Sigmoid colon (tissue), 7 donors: ENCODE measurements at places on chromosomes 3 and 15. TPM values are rescaled to one million over a fixed set of nuclear protein-coding genes. Genes with fewer than 3 reads are reported as not detected.
A peak's percentile ranks its signal among the peaks of the same experiment; 100 is the strongest.

Gene XRN1
- 38.8 TPM for total RNA-seq

Gene INAFM2
- total RNA-seq, result 63.1 TPM

Gene TMEM207
- total RNA-seq, result not detected

Gene NOX5
- total RNA-seq, result 0.36 TPM

Gene CASR
- total RNA-seq, result 0.14 TPM

Gene C3orf20
- not detected for total RNA-seq

Gene ROBO1
- total RNA-seq, result 40.5 TPM

DNA sequence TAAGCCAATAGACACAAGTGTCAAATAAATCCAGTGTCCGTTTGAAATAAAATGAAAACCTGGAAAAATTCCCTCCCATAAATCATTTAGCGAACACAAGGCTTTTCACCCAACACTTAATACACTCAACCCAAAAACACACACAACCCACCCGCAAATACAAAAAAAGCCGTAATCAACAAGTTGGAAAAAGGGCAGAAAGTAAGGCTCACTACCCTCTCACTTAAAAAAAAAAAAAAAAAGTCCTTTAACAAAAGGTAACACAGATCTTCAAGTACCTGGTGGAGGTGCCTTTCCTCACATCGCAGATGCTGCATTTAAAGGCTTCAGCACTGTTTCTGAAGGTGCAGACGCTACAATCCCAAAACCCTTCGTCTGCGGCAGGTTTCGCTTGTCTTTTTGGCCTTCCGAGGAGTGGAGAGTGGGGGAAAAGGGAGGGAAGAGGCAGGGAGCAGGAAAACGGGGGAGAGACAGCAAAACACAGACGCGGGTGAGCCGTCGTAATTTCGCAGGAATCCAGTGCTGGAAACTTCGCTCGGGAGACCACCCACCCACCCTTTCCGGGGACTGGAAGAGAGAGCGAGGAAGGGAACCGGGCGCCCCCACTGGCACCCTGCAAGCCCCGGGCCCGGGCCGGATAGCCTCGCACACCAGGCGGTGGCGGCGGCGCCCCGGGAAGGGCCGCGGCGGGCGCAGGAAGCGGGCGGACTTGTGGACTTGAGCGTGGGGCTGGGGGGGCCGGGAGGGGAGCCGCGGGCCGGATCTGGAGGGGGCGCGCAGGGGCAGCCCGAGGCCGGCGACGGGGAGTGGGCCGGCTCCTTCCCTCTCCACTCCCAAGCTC is 401.8 kb downstream of the SHQ1 start:
- DNase-seq, result no peak

DNA sequence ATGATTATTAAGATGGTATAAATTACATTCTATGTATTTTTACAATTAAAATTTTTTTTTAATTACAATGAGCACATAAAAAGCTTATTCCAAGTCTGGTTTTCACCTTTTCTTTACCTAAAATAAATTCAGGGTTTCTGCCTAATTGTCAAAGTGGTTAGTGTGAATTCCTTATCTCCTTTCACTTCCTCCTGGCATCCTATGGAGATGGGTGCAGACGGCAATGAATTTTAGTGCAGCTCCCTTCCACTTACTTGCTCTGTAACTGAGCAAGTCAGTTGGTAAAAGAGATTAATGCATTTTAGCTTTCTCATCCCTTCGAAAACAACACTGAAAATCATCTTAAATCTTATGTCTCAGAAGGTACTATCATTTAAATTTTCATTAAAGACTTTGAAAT is 13.1 kb downstream of the HDGFL3 start:
- no peak for DNase-seq

- no peak for DNase-seq
These were observed 152.4 kb downstream of the PGPEP1L start for GRCh38 chr15:98855067-98855814.

GRCh38 chr3:118782755-118783202 is 251.9 kb downstream of the IGSF11 start:
- no peak for DNase-seq

- no peak for DNase-seq
These were observed 36.1 kb downstream of the AP3S2 start for GRCh38 chr15:89857673-89858072.

DNA sequence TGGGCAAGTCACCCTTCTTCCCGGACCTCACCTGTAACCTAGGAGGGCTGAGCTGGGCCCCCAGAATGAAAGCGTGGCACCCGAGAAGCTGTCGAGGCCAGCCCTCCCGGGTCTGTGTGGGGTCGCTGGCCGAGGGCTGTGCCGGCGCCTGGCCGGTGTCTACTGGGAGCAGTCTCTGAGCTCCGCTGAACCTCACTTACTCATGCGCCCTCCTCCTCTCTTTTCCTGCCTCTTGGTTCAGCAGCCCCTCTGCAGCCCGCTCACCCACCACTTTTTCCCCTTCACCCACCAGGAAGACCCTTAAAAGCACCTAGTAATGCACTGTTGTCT is 419 bp downstream of the HYKK start:
- DNase-seq, result peak; percentile 68

- DNase-seq, result no peak
These were observed 275.4 kb downstream of the NEK10 start for GRCh38 chr3:27093771-27094170.

- DNase-seq, result no peak
These were observed 472.4 kb downstream of the DIPK2A start for GRCh38 chr3:144444061-144444460.

GRCh38 chr3:140614001-140614400 is 63.9 kb upstream of the TRIM42 start:
- DNase-seq, result no peak

- DNase-seq, result no peak
These were observed 26.0 kb downstream of the CPNE4 start for GRCh38 chr3:132008837-132009236.

DNA sequence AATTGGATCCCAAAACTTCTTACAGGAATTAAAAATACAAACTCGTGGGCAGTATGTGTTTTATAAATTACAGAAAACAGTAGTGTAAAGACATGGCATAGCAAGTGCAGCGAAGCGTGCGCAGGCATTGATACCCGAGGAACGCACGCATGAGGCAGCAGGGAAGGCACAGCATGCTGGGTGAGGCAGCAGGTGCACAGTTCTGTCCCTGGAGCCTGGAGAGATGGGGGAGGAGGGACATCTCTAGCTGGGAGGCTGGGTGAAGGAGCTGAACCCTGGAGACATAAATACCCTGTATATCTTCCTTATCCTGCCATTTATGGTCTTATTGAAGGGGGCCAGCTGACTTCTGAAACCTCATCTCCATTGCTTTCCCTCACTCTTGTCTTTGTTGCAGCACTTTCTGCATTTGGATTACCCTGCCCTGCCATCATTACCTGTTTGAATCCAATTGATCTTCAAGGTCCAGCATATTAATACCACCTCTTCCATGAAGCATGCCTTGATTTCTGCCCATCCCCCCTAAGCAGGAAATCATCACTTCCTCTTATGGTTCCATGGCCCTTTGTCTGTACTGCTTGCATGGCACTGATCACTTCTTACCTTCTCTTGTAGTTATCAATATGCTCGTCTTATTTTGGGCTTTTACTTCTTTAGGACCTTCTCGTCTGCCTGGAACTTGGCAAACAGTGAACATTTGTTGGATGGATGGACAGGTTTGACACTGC is 20.5 kb downstream of the LPP start:
- no peak for DNase-seq

DNA sequence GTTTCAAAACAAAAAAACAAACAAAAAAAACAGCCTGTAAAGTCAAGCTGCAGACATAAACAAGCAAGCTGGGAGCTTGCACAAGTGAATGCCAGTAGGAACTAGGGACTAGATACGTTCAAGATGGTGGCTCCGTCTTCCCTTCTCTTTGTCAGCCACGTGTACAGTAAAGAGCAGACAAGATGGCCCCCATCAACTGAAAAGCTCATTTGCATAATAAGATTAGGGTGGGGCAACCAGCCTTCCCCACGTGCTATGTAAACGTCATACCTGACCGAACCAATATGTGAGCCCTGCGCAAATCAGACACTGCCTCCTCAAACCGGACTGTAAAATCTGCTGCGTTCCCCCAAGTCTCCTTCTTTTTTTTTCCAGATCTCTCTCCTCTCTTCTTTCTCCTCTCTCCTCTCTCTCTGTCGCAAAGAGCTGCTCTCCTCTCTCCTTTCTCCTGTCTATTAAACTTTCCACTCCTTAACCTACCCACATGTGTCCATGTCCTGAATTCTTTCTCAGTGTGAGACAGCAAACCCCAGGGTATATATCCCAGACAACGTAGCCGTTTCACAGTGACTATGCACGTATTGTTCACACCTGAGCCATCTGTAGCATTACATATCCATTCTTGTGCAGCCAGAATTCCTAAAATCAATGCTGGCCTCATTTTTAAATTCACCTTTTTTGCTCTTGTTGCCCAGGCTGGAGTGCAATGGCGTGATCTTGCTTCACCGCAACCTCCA is 31.2 kb upstream of the FXR1 start:
- DNase-seq, result no peak

GRCh38 chr3:112519424-112520001 is 20.2 kb upstream of the BTLA start:
- no peak for DNase-seq

DNA sequence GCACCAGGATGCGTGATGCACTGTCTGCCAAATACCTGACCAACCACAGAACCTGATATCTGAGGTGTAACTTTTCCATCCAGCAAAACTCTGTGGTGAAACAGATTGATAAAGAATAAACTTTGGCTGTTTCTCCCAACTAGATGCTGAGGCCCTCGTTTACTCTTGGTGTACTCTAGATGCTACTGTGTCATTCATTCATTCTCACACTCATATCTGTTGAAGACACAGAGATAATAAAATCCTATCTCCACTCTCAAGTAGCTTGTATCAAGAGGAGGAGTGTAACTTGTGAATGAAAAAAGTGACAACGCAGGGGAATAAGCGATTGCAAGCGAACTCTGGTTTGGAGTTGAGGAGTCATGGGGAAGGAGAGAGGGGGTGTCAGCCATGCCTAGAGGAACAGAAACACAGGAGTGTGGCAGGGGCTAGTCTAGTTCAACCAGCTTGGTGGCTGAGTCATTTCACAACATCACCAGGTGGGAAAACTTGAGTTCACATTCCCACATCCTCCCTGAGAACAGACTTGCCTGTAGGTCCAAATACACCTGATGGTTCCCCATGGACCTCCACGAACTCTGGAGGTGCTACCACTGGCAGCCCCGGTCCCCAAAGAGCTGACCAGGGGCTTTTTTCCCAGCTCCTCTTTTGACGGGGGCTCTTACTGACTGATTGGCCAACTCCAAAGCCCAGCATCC is 73.3 kb upstream of the SNRK start:
- no peak for DNase-seq

GRCh38 chr15:82539691-82540054 is 584 bp downstream of the RPS17 start:
- no peak for DNase-seq

GRCh38 chr15:39497759-39498565 is 82.9 kb upstream of the THBS1 start:
- DNase-seq, result no peak

GRCh38 chr15:81825136-81825535 is 220.7 kb downstream of the MEX3B start:
- DNase-seq, result no peak

DNA sequence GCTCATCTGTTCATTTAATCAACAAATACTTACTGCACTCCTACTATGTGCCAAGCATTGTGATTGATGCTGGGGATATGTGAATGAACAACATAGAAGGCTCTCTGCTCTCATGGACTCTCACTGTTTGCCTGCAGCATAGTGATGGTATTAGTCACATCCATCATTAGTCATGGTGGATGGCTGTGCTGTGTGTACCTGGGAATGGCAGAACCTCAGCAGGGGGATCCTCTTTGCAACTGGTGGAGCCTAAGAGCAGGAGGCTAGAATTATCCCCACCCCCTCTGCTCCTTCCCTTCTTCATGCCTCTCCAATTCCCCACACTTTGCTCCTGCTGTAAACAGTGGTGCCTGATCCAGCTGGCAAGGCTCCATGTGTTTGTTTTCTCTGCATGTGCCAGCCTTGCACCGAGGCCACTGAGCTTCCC is 20.5 kb downstream of the BOC start:
- no peak for DNase-seq

DNA sequence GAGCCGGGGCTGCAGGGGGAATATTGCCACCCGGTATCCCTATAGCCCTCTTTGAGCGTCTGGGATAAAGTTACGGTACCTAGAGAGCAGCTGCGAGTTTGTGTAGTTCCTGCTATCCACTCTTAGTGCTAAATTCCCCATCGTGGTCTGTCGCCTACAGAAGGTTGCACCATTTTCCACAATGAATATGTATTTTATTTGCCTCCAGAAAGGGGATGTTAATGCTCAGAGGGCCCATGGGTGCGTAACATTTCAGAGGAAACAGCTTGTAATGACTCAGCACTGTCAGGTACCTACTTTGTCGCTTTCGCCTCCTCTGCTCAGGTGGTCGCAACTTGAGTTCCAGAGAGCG is 1.1 kb downstream of the SLCO3A1 start:
- no peak for DNase-seq

GRCh38 chr3:128067489-128067888 is 15.3 kb downstream of the SEC61A1 start:
- DNase-seq, result no peak

DNA sequence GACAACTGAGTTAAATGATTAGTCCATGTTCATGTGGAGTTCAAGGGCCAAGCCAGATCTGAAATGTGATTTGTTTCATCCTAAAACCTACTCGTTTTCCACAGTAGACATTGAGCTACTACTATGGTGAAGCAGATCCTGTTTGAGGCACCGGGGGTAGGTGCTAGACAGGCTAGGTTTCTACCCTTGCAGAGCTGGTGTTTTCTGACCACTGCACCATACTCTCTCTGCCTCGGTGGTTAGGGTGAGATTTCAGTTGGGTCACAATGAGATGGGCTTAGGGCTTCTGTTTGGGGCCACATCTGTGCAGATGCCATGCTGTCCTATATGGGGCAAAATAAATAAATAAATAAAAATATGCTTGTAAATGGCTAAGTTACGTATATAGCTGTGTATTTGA is 99.3 kb downstream of the OXNAD1 start:
- no peak for DNase-seq

DNA sequence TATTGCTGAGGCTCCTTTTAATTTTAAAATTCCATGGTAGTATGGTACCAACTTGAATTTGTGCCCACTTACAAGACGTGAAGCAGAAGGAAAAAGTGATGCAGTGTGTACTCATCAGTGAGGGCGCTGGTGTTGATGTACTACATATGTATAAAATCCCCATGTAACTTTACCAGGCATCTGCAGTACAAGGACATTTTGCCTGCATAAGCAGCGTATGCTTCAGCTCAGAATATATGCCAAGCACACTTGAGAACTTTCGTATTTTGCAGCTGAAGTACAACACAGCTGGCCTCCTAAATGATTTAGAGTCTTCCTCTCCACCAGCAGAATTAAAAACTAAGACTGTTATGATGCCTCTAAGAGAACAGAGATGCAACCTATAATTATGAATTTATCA is 108.9 kb downstream of the RYR3 start:
- no peak for DNase-seq
